ENCODE measurements at places on chromosomes 16 and 17.

DNA sequence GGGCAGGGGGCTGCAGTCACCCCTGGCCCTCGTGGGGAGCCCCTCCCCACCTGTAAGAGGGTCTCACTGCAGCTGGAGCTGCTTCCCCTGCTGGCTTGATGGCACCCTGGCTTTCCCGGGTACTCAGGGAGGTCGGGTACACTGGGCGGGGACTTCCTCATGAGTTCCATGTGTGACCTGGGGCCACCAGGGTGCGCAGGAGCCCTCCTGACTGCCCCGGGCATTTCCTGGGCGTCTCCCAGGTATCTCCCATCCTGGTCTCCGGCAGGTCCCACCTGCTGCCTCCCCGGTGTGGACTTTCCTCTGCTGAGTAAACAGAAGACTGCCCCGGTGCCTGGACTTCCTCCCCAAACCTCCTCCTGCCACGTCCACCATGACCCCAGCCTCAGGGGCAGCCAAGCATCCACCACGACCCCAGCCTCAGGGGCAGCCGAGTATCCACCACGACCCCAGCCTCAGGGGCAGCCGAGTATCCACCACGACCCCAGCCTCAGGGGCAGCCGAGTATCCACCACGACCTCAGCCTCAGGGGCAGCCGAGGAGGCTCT lies 40.9 kb downstream of the CBFA2T3 start:
- no peak for DNase-seq

- peak; percentile 16 for DNase-seq
These were observed 660 bp downstream of the RBBP6 start for GRCh38 chr16:24539850-24540601.

DNA sequence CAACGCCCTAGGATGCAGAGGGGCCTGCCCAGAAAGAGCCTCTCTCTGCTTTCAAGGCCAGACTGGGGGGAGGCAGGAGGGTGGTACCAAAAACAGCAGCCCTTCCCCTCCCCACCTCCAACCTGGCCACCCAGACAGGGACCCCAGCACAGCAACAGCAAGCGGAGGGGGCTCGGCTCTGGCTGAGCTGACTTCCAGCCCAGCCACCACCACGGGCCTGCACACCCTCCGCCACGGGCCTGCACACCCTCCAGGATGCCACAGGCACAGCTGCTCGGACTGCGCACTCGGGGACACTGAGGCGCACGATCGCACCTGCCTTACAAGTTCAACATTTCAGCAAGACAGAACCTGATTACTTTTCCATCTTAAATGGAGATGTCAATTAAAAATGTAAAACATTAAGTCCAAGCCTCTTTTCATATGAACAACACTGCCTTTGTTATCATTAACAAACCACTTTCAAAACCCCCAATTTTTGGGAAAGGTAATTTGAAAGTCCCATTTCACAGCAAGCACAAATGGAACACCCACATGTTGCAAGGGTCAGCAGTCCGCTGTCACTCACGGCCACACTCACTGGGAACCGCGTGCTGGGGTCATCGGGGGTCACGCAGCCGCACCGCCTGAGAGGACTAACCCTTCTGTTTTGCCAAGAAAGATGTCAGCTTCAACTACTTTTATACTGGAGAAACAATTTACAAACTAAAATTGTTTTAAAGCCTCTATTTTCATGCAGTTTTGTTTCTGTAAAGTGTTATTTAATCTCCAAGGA lies 76.4 kb downstream of the ANKRD11 start:
- DNase-seq = no peak

DNA sequence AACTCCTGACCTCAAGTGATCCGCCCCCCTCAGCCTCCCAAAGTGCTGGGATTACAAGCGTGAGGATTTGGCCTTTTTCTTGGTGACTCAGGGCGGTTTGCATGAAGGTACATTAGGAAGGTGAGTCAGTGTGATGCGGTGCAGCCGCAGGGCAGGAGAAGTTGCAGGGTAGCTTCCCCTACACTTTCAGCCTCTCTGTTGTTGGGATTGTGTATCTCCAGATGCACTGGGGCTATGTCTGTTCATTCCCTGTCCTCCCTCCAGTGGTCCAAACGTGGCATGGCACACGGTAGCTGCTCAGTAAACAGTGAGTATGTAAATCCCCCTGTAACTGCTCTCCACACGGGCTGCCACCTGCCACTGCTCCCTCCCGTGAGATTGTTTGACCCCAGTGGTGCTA lies 109.1 kb upstream of the CDC42EP4 start:
- DNase-seq = no peak
